Activated CD4-positive, alpha-beta T cell treated with anti-CD3 and anti-CD28 coated beads for 1 hour (primary cell): ENCODE measurements at places on chromosomes 12 and 14.

- peak; percentile 59 for DNase-seq
These were observed at the start of gene KCNMB4 for GRCh38 chr12:70365648-70366518. Gene KCNMB4, plus strand, starts transcription at chr12:70366290. Its CDS starts 445 bp downstream, at chr12:70366735.

DNA sequence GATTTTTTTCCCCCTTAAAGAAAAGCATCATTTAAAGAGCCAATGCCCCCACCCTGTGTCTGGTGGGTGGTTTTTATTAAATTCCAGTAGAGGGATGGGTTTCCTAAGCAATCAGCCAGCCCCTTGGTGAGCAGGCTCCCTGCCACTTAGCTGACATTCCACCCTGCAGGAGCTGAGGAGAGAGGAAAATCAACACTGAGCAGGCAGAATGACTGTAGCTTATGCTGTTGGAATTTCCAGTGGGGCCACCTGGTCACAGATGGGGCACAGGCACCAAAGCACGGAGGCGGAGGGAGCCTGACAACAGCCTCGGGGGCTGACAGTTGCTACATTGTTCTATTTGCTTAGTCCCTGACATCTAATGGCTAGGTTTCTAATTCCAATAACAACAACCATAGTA, 127.7 kb downstream of the TMEM30B start:
- no peak for DNase-seq

DNA sequence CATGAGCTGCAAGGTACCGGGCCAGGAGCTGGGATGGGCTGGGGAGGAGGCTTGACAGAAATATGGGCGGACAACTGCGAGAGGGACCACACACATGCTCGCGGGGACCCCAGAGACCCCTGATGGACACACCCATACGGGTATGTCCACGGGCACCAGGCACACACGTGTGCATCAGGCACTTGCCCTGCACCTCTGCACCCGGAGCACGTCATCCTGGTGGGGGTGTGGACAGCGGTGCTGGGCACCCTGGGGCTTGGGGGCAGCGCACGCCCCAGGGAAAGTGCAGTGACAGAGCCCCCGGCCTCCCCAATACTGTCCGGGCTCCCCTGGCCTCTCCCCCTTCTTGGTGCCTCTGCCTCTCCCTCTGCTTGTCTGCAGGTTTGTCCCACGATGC, 1.7 kb upstream of the CRIP1 start:
- DNase-seq: no peak

GRCh38 chr14:47345016-47345415, 330.4 kb downstream of the MDGA2 start:
- DNase-seq: no peak

- no peak for DNase-seq
These were observed 61.8 kb upstream of the ATF7IP start for GRCh38 chr12:14303661-14304155.

- DNase-seq: no peak
These were observed 5.8 kb downstream of the MARK3 start for GRCh38 chr14:103391048-103391447.

DNA sequence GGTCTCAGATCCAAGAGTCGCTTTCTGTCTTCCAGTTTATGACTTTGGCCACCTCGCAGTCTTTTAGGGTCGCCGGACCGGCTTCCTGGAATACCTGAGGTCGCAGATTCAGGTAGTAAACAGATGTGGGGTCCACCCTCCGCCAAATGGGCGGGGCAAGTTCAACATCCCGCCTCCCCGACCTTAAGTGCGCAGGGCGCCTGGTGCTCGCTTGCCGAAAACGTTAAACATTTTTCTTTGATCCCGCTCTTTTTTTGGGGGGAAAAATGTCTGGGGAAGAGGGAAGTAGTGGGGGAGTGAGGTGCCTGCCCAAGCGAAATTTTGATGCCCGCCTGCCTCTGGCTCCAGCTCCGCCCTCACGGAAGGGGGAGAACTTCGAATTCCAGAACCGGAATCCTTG, 73.9 kb upstream of the TBX5 start:
- DNase-seq: no peak

- no peak for DNase-seq
These were observed 72.2 kb downstream of the VCPKMT start for GRCh38 chr14:50044042-50044651.

- no peak for DNase-seq
These were observed 110.2 kb downstream of the PPP2R5E start for GRCh38 chr14:63432888-63433552.

- DNase-seq: peak; percentile 54
These were observed at the start of gene GALNT6 for GRCh38 chr12:51391283-51392123. Gene GALNT6, minus strand, starts transcription at chr12:51391406. Its CDS starts 11,625 bp downstream, at chr12:51379781.

GRCh38 chr14:22338917-22339715, 249.9 kb downstream of the DAD1 start:
- DNase-seq: no peak

DNA sequence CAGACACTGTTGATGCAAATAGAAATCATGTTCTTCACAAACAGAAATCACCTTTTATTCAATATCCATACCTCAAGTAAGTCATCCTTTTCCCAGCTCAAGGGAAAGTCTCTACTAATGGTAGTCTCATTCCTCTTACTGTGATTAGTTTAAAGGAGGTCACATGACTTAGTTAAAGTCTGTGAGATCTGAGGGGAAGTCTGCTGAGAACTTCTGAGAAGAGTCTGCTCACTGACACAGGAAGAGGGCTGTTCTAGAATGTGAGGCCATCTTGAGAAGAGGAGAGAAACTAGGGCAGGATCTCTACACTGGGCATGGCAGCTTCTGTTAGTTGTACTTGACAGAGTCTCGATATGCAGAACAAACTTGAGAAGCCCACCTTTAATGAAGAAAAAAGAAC, 146.8 kb downstream of the C12orf42 start:
- no peak for DNase-seq

DNA sequence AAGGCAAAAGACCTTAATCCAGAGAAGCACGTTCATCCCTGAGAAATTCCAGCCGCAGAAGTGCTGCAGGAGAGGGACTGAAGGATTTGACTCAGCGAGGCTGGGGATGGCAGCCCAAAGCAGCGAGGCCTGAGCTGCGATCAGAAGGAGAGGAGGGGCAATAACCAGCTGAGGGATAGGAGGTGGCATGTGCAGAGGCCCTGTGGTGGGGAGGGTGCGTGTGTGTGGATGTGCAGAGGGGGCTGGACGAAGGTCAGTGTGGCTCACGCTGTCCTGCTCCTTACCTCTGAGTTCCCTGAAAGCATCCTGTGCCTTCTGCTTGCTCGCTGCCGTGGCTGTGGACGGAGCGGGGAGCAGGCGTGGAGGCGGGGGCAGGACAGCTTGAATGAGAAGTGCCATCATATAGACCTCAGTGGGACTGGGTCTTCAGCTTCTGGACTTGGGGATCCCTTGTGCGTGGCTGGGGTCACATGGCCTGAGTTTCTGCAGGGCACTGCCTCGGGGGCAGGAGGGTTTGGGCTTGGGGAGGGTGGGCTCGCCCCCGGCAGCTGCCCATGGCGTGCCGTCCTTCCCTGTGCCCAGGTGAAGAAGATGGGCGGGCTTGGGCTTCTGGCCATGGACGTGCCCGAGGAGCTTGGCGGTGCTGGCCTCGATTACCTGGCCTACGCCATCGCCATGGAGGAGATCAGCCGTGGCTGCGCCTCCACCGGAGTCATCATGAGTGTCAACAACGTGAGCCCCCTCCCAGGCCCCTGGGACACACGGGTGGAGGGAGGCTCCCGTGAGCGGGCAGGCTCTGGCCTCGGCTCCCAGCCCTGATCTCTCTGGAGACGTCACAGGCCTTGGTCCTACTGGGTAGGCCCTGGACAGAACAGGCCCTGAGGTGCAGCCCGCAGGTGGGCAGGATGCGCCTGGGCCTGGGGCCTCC, 11.0 kb downstream of the ACADS start:
- no peak for DNase-seq

DNA sequence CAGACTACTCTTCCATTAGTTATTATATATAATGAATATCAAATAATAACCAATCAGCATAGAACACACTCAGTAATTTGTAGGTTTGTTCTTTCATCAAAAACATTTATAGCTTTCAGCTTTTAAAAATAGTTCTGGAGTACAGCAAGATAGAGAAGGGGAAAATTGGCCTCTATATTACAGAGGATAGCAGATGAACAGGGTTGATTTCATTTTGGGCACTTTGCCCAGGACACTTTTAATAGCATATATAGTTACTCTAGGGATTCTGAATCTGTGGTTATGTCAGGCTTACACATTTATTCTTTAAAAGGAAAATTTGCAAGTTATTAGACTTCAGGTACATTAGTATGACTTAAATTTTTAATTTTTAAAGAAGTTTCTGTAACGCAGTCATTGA, 52.6 kb downstream of the IFT81 start:
- no peak for DNase-seq

GRCh38 chr14:22819151-22819988, 4.1 kb upstream of the SLC7A7 start:
- DNase-seq: no peak

DNA sequence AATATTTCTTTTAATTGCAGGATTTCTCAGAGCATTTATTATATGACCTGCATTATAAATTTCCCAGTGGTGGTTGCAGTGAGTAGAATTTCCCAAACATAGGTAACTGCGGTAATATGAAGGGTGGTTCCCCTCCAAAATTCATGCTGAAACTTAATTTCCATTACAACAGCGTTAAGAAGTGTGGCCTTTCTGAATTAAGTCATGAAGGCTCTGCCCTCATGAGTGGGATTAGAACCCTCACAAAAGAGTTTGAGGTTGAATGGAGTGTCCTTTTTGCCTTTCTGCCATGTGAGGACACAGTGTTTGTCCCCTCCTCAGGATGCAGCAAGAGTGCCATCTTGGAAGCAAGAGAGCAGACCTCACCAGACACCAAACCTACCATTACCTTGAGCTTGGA, 233.6 kb downstream of the KTN1 start:
- no peak for DNase-seq

GRCh38 chr12:67452119-67452805, 183.1 kb downstream of the CAND1 start:
- DNase-seq: no peak
